Astrocyte (in vitro differentiated cells and primary cell): ENCODE measurements at places on chromosomes 12 and 14. TPM values are rescaled to one million over a fixed set of nuclear protein-coding genes. Genes with fewer than 3 reads are reported as not detected.

The ACSS3 gene
- total RNA-seq: 13.9 and 16.8 TPM in 2 replicates

The PLEKHG3 gene
- total RNA-seq: 84.1 and 98.6 TPM in 2 replicates

The RBM25 gene
- total RNA-seq: 91.2 and 101 TPM in 2 replicates

The SDR9C7 gene
- total RNA-seq: 0.17 TPM in 1 of 2 replicates, not detected in the other

The OR6C4 gene
- total RNA-seq: not detected in 2 replicates

The SLC5A8 gene
- total RNA-seq: not detected in 2 replicates

The CAPS2 gene
- 3.1 and 3.3 TPM in 2 replicates for total RNA-seq

The SAMD15 gene
- total RNA-seq: 2.1 and 2.9 TPM in 2 replicates

The PLD4 gene
- total RNA-seq: 0.14 and 0.60 TPM in 2 replicates

The KRT79 gene
- 0.50 and 0.82 TPM in 2 replicates for total RNA-seq

The SSPN gene
- 6.3 and 11.2 TPM in 2 replicates for total RNA-seq

The POTEG gene
- not detected in 2 replicates for total RNA-seq

The NEUROD4 gene
- not detected in 2 replicates for total RNA-seq

The P2RX2 gene
- not detected in 2 replicates for total RNA-seq

The RTL1 gene
- total RNA-seq: 0.18 and 0.31 TPM in 2 replicates

The TEX52 gene
- total RNA-seq: not detected in 2 replicates

The MYH7 gene
- not detected in 2 replicates for total RNA-seq

The CCDC60 gene
- 0.96 and 1.7 TPM in 2 replicates for total RNA-seq

The TAS2R43 gene
- 0.52 and 0.58 TPM in 2 replicates for total RNA-seq

The SOAT2 gene
- total RNA-seq: not detected in 2 replicates

The B4GALNT3 gene
- 3.6 and 4.6 TPM in 2 replicates for total RNA-seq

The MYBPC1 gene
- 0.31 TPM in 1 of 2 replicates, not detected in the other for total RNA-seq

The KLHL33 gene
- total RNA-seq: 0.07 TPM in 1 of 2 replicates, not detected in the other

The FOXG1 gene
- 0.07 and 0.18 TPM in 2 replicates for total RNA-seq

The PAX9 gene
- total RNA-seq: 1.2 and 1.9 TPM in 2 replicates

The ORMDL2 gene
- total RNA-seq: 54.8 and 58.9 TPM in 2 replicates

The SMCO2 gene
- total RNA-seq: 0.32 and 0.46 TPM in 2 replicates

The GPR162 gene
- total RNA-seq: 6.0 and 6.2 TPM in 2 replicates

The ISCA2 gene
- 21.2 and 23.6 TPM in 2 replicates for total RNA-seq

The CARMIL3 gene
- total RNA-seq: 0.34 and 0.38 TPM in 2 replicates
